ENCODE measurements at places on chromosomes 4 and X. TPM values are rescaled to one million over a fixed set of nuclear protein-coding genes. Genes with fewer than 3 reads are reported as not detected.

- no peak for DNase-seq
Measured at GRCh38 chrX:130877892-130878341, 25.1 kb downstream of the ENOX2 start.

DNA sequence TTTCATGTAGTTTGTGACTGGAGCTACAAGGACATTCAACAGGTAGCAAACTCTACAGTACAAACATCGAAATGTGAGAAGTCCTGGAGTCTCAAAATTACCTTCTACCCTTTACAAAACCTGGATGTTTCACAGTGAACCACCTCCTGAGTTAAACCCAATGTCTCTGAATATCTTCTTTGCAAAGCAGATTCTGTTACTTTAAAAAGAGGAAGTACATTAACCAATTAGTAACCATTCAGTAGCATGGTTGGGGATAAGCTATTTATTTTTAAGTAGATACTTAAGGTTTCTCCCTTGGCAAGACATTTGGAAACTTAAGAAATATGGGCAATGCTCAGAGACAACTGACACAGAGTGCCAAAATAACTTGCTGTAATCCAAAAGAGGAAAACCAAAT lies 371.9 kb upstream of the NWD2 start:
- no peak for DNase-seq

DNA sequence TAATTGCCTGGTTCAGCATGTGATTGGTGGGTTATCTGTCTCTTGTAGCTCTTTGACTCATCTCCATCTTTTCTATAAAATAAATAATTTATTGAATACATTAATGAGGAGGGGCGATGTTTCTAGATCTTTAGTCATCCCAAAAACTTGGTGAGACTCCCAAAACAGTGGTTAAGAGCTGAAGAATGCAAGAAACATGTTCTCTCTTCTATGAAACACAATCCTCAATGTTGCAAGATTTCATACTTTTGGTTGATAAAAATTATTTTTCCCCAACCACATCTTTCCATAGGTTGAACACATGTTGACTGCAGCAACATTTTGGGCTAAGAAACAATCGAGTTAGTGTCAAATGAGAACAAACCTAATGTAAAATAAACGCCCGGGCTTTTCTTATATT lies 1.2 kb upstream of the TMEM47 start:
- no peak for DNase-seq

Gene MAP7D2
- 0.77 TPM for total RNA-seq

Data from HFFc6 (cell line).